ENCODE measurements at places on chromosomes 6 and 20.
A peak's percentile ranks its signal among the peaks of the same experiment; 100 is the strongest.

GRCh38 chr20:39775110-39775509 is 813.0 kb downstream of the DHX35 start:
- DNase-seq = no peak

GRCh38 chr6:126170978-126171382 is 168.9 kb upstream of the CENPW start:
- DNase-seq = no peak

GRCh38 chr6:20631549-20631924 is 97.3 kb downstream of the CDKAL1 start:
- DNase-seq = no peak

DNA sequence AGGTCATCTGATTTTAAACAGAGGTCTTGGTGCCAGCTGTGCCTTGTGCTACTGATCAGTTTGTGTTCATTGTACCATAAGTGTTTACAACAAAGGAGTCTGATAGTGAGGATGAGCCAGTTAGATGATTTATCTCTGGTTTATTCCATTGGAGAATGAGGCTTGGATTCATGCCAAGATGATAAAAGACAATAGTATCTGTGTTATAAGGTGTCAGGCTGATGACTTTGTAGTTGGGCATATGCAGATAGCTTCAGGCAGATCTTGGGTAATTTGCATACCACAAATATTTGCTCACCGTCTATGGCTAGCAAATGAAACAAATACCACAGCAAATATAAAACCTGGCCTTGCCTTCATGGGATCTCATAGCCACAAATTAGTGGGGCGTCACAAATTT is 43.3 kb upstream of the PHACTR2 start:
- DNase-seq = no peak

GRCh38 chr6:157126183-157127098 is 196.9 kb downstream of the TMEM242 start:
- DNase-seq = no peak

DNA sequence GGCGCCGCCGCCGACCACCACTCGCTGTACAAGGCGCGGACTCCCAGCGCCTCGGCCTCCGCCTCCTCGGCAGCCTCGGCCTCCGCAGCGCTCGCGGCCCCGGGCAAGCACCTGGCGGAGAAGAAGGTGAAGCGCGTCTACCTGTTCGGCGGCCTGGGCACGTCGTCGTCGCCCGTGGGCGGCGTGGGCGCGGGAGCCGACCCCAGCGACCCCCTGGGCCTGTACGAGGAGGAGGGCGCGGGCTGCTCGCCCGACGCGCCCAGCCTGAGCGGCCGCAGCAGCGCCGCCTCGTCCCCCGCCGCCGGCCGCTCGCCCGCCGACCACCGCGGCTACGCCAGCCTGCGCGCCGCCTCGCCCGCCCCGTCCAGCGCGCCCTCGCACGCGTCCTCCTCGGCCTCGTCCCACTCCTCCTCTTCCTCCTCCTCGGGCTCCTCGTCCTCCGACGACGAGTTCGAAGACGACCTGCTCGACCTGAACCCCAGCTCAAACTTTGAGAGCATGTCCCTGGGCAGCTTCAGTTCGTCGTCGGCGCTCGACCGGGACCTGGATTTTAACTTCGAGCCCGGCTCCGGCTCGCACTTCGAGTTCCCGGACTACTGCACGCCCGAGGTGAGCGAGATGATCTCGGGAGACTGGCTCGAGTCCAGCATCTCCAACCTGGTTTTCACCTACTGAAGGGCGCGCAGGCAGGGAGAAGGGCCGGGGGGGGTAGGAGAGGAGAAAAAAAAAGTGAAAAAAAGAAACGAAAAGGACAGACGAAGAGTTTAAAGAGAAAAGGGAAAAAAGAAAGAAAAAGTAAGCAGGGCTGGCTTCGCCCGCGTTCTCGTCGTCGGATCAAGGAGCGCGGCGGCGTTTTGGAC is 2.0 kb downstream of the SOX4 start:
- no peak for DNase-seq

DNA sequence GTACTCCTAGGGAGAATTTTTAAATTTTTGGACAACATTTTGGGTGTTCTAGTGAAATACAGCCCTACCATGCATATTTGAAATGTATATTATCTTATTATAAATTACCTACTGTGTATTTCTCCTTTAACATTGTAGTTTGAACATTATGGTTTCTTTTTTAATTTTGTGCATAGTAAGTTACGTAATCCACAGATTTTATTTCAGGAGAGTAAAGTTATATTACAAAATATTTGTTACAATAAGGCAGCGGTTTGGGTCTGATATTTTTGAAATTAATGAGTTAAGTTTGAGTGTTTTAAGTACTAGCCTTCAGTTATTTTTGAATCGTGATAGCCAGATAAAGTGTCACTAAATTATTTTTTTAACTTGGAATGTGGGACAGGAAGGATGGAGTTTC is 7.3 kb upstream of the SOX4 start:
- no peak for DNase-seq

- DNase-seq = no peak
Measured at GRCh38 chr6:146871611-146872425, 273.0 kb downstream of the ADGB start.

DNA sequence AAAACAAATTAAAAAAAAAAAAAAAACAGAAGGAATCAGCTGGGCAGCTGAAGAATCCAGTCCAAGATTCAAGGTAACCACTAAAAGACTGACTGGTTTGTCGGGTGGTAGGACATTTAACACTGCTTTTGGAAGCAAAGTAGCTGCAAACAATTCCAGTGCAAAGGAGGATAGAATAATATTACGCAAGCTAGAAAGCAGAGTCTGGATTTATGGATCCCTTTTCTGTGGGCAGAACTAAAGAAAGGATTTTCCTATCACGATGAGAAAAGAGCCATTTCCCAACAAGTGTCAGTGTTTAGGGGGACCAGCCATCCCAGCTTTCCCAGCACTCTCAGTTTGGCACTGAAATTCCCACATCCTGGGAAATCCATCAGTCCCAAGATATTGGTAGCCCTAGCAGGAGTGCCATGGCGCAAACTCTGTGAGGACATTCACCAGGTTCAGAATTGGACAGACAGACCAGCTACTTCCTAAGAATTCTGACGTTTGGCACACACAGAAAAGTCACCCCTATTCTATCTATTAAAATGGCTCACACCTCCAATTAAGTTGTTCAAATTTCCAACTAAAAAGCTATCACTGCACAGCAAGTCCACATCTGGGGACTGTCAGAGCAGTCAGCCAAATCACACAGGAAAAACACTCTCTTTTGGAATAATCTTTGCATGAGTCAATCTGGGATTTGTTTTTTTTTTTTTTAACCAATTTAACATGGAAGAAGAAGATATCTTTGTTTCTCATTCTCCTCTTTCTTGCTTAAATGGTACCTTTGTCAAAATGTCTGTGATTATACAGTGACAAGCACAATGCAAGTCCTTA is 356.8 kb upstream of the ARID1B start:
- DNase-seq = no peak

GRCh38 chr6:132188556-132189264 is 212.6 kb downstream of the MOXD1 start:
- no peak for DNase-seq

DNA sequence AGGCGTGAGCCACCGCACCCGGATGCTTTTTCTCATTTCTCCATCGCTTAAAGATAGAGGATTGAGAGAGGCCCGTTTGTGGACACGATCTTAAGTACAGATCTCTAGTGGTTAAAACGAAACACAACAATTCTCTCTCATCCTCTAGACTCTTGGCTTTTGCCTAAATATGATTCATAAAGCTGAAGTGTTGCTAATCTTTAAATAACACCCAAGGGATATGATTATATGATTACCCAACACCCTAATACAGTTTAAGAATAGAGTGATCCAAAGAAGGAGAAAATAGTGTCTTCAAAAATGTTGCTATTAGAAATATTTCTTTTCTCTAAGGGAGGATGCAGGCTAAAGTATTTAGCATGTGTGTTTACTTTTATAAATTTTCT is 50.4 kb downstream of the MTHFD1L start:
- no peak for DNase-seq

GRCh38 chr6:43934183-43934802 is 164.3 kb downstream of the VEGFA start:
- no peak for DNase-seq

DNA sequence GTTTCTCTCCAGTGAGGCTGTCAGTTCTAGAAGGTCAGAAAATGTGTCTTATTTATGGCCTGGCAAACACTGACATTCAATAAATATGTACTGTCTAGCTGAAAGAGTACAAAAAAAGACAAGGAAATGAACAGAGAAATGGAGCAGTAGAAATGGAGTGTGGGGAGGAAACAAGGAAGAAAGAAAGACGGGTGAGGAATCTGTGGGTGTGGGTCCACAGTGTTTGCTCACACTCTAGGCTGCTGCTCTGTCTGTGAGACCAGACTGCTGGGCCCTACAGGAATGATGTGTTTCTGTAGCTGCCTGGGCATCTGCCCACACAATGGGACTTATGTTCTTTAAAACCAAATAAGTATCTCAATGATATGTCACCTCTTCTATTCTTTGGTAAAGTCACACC is 114.2 kb downstream of the MOXD1 start:
- no peak for DNase-seq

GRCh38 chr6:40425192-40425919 is 161.8 kb downstream of the LRFN2 start:
- DNase-seq = no peak

DNA sequence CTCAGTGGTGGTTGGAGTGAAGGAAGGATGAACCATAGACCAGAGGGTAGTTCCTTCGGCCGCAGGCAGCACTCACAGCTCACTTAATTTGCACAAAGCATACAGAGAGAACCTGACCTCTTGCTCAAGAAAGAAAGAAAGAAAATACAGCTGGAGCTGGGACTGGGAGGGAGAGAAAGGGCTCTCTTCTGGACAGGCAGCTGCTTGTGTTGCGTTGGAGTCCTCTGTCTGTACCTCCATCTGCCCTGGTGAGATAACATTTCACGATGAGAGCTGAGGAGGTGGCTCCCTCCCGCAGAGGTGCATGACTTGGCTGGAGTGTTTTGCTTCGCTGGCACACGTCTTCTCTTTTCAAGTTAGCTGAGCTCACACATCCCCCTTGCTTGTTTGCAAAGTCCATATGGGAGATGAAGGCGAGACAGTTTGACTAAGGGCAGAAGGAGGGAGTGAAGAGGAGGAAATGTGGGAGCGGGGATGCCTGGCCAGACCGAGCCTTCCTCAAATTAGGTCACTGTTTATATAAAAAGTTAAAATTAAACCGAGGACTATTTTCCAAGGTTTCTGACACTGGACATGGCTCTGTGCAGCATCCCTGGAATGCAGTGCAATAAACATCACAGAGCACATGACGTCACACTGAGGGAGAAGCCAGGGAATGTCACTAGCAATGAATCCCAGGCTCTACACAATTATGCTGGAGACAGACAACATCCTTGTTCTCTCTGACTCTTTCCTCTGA is 359.4 kb downstream of the CD83 start:
- DNase-seq = peak; percentile 24

DNA sequence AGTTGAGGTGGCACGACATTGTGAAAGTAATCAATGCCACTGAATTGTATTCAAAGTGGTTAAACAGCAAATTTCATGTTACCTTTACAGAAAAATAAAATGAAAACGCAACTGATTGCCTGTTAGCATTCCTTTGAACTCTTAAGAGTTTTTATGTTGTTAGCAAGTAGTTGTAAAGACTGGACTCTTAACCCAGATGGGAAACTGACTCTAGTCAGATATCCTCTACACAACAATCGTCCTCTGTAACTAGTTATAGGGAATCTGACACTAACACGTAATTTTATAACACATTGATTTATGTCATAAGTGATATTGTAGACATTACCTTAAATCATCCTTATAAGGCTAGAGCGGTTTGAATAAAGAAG is 3.0 kb upstream of the FBXO9 start:
- no peak for DNase-seq

GRCh38 chr6:41469156-41470028 is 76.8 kb upstream of the FOXP4 start:
- DNase-seq = no peak

- no peak for DNase-seq
Measured at GRCh38 chr20:24892931-24893330, 56.1 kb upstream of the CST7 start.

- DNase-seq = no peak
Measured at GRCh38 chr20:30285677-30286076, 971.8 kb upstream of the DEFB115 start.

- DNase-seq = no peak
Measured at GRCh38 chr6:111183702-111184517, 96.6 kb downstream of the SLC16A10 start.

DNA sequence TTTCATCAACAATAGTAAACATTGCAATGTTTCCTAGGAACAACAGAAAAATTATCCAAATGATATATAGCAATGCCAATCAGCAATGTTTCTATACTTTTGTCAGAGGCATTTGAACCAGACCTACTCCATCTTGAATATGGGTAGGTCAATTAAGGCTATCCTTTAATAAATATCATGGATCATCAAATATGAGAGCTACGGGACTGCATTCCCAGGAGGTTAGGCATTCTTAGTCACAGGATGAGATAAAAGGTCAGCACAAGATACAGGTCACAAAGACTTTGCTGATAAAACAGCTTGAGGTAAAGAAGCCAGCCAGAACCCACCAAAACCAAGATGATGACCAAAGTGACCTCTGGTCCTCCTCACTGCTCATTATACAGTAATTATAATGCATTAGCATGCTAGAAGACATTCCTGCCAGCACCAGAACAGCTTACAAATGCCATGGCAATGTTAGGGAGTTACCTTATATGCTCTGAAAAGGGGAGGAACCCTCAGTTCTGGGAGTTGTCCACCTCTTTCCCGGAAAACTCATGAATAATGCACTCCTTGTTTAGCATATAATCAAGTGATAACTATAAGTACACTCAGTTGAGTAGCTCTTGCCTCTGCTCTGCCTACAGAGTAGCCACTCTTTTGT is 8.6 kb upstream of the SERPINB6 start:
- DNase-seq = no peak

GRCh38 chr6:150791717-150792116 is 73.8 kb upstream of the MTHFD1L start:
- no peak for DNase-seq

GRCh38 chr20:41318271-41318649 is 729 bp upstream of the ZHX3 start:
- DNase-seq = no peak

Measured in H54 (cell line).